ENCODE measurements at places on chromosomes 4 and X. TPM values are rescaled to one million over a fixed set of nuclear protein-coding genes. Genes with fewer than 3 reads are reported as not detected.

DNA sequence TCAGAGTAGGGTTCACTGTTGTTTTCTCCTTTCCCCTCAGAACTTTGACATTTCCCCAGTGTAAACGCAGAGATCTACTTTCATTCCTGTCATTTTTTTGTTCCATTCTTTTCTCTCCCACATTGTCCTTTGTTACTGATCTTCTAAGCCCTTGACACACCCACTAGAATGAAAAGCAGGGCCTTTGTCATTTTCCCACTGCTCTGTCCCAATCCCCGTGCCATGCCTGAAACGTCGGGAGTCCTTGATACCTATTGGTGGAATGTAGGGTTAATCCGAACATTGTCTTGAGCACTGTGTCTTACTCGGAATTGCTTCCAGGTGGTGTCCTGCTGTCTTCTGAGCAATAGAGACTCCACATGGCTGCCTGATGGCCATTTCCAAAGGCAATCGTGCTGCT lies 887.1 kb upstream of the FRG1 start:
- H3K36me3 ChIP-seq: no peaks in the 10 kb centered on the region
- DNase-seq: no peak
- H3K27me3 ChIP-seq: no peaks in the 10 kb centered on the region
- no peak overlapping the region for H3K27ac ChIP-seq

DNA sequence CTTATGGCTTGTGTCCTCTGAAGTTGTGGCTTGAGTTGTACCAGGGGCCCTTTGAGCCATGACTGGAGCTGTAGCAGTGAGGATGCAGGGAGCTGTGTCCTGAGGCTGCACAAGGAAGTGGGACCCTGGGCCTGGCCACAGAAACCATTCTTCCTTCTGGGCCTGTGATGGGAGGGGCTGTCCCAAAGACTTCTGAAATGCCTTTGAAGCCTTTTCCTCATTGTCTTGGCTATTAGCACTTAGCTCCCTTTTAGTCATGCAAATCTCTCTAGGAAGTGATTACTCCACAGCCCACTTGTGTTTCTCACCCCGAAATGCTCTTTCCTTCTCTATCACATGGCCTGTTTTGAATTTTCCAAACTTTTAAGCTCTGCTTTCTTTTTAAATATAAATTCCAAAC lies 92.4 kb downstream of the FHDC1 start:
- peaks cover 12% of the 10 kb centered on the region for H3K4me1 ChIP-seq
- no peak overlapping the region for H3K4me3 ChIP-seq
- H3K27ac ChIP-seq: no peak overlapping the region
- H3K27me3 ChIP-seq: no peaks in the 10 kb centered on the region
- H3K36me3 ChIP-seq: peaks cover 16% of the 10 kb centered on the region

- H3K27ac ChIP-seq: no peak overlapping the region
- H3K36me3 ChIP-seq: no peaks in the 10 kb centered on the region
- no peak overlapping the region for H3K4me3 ChIP-seq
- no peak for DNase-seq
- H3K4me1 ChIP-seq: no peaks in the 10 kb centered on the region
These were observed 72.6 kb downstream of the PITX2 start for GRCh38 chr4:110550260-110550659.

Gene FGFBP2
- total RNA-seq: 14.4 TPM

Gene DUSP21
- not detected for total RNA-seq

DNA sequence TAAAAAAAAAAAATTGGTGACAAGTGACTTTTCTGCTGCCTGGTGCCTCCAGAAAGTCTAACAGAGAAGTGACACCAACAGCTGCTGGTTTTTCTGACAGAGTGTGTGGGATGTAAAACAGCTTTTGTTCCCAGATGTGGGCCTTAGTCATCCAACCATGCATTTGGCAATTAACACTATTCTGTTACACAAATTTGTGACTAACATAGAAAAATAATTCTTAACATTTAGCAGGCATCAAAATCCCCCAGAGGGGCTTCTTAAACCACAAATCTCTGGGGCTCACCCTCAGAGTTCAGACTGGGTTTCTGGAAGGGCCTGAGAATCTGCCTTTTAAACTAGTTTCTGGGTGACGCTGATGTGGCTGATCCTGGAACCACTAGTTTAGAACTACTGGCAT lies 100.5 kb upstream of the PCDH7 start:
- no peaks in the 10 kb centered on the region for H3K36me3 ChIP-seq
- DNase-seq: no peak
- H3K27me3 ChIP-seq: no peaks in the 10 kb centered on the region
- H3K27ac ChIP-seq: no peak overlapping the region
- no peaks in the 10 kb centered on the region for H3K4me1 ChIP-seq

Gene JCHAIN
- total RNA-seq: 0.49 TPM

Gene GUCY1A1
- total RNA-seq: 0.28 TPM

DNA sequence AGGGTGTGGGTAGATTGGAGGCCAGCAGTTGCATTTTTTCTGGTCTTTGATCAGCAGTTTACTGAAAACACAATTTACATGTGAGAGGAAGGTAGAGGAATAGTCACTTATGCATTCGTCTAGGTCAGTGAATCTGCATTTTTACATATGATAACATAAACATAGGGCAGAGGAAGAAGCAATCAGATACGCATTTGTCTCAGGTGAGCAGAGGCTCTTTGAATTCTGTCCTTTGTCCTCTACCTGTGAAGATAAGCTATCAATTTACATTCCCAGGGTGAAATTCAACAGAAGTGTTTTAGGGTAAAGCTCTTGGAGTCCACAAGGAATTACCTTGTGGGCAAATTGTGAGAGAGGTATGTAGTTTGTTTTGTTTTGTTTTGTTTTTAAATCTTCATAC lies 306.5 kb downstream of the MAGEB5 start:
- H3K27ac ChIP-seq: no peak overlapping the region
- no peaks in the 10 kb centered on the region for H3K27me3 ChIP-seq
- no peaks in the 10 kb centered on the region for H3K4me1 ChIP-seq
- H3K4me3 ChIP-seq: no peak overlapping the region
- no peaks in the 10 kb centered on the region for H3K36me3 ChIP-seq

Gene PSAPL1
- total RNA-seq: not detected

- H3K4me1 ChIP-seq: no peaks in the 10 kb centered on the region
- H3K4me3 ChIP-seq: no peak overlapping the region
- no peaks in the 10 kb centered on the region for H3K36me3 ChIP-seq
These were observed 120.4 kb downstream of the TMEM164 start for GRCh38 chrX:110123331-110123782.

DNA sequence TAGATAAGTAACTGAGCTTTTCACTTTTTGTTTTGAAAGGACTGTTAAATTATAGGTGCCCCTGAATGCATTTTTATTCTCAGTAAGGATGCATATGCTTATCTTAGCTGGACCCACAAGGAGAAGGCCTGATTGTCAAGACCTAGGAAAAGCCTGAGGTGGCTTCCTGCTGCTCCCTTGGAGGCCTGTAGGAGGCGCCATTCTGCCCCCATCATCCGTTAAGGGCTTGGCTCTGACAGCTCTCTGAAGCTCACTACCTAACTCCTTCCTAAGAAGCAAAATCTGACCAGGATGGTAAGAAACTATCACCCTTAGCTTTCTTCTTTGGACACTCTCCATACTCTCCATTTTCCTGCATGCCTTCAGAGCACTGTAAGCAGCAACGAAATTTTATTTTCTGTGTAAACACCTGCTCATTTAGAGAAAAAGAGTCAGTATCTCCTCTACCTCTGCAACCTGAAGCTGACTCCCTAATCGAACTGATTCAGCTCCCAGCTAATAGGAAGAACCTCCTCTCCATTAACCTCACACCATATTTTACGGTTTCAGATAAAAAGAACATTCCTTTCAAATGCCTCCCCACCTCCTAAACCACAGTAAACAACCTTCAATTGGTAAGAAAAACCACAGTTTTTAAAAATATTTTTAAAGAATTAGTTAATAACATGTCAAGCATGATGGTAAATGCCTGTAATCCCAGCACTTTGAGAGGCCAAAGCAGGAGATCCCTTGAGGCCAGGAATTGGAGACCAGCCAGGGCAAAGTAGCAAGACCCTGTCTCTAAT lies 73.4 kb upstream of the EDNRA start:
- no peak overlapping the region for H3K4me3 ChIP-seq
- no peaks in the 10 kb centered on the region for H3K27me3 ChIP-seq
- no peaks in the 10 kb centered on the region for H3K36me3 ChIP-seq
- no peak overlapping the region for H3K27ac ChIP-seq

Gene PAGE1
- not detected for total RNA-seq

DNA sequence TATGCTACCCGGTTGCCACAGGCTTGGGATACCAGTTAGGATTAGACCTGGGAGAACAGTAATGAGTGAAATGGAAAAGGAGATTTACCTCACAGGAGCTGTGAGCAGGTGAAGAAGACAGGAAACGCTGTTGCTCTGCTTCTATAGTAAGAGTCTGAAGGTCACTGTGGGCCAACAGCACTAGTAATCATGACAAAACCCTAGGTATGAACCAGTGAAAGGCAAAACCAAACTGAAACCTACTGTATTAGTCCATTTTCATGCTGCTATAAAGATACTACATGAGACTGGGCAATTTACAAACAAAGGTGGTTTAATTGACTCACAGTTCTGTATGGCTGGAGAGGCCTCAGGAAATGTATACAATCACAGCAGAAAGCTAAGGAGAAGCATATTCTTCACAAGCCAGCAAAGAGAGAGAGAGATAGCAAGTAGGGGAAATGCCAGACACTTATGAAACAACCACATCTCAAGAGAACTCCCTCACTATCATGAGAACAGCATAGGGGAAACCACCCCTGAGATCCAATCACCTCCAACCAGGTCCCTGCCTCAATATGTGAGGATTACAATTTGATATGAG lies 736.7 kb upstream of the INTU start:
- H3K27me3 ChIP-seq: no peaks in the 10 kb centered on the region
- no peak overlapping the region for H3K4me3 ChIP-seq
- H3K4me1 ChIP-seq: no peaks in the 10 kb centered on the region

- peaks cover 23% of the 10 kb centered on the region for H3K4me1 ChIP-seq
- peaks cover 16% of the 10 kb centered on the region for H3K27me3 ChIP-seq
- peak; percentile 66 for DNase-seq
- peaks cover 3% of the 10 kb centered on the region for H3K36me3 ChIP-seq
These were observed 26.8 kb upstream of the CLDN24 start for GRCh38 chr4:183348706-183349659.

DNA sequence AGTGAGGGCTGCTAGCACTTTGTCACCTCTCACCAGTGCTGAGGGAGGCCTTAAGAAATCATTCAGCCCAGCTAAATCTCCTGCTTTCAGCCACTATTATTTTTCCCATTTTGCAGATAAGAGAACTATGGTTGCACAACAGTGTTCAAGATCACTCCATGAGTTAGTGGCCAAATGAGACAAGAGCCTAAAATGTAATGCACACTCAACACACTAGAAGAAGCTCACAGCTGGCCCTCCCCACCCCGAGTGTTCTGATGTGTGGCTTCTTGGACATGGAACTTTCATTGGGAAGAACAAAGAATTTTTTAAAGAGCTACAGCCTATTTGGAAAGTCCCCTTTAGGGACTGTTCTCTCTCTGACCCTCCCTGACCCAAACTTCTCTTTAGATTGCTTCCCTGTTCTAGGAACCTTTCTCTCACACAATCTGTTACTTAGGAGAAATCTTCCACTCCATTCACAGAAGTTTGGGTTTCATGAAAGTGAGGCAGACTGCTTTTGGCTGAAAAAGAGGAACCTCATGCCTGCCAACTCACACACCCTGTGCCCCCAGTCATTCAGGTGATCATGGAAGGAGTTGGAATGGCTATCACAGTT lies 44.0 kb upstream of the CT47C1 start:
- peaks cover 12% of the 10 kb centered on the region for H3K27me3 ChIP-seq
- no peaks in the 10 kb centered on the region for H3K4me1 ChIP-seq
- H3K36me3 ChIP-seq: no peaks in the 10 kb centered on the region
- no peak overlapping the region for H3K4me3 ChIP-seq

Gene LIMCH1
- total RNA-seq: not detected

DNA sequence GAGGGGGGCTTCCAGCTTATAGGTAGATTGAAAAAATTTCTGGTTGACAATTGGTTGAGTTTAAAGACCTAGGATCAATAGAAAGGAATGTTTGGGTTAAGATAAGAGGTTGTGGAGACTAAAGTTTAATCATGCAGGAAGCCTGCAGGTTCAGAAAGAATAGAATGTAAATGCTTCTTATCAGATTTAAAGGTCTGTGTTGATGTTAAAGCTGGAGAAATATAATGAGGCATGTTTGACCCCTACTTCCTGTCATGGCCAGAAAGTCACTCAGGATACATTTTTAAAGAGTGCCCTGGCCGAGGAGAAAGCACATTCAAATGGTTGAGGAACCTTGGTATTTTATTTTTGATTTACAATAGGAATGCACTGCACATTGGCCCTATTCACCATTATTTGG lies 3.9 kb upstream of the RRAGB start:
- no peaks in the 10 kb centered on the region for H3K36me3 ChIP-seq
- no peak for DNase-seq
- H3K27ac ChIP-seq: no peak overlapping the region
- H3K27me3 ChIP-seq: peaks cover 9% of the 10 kb centered on the region
- peaks cover 9% of the 10 kb centered on the region for H3K4me1 ChIP-seq
- H3K4me3 ChIP-seq: no peak overlapping the region

DNA sequence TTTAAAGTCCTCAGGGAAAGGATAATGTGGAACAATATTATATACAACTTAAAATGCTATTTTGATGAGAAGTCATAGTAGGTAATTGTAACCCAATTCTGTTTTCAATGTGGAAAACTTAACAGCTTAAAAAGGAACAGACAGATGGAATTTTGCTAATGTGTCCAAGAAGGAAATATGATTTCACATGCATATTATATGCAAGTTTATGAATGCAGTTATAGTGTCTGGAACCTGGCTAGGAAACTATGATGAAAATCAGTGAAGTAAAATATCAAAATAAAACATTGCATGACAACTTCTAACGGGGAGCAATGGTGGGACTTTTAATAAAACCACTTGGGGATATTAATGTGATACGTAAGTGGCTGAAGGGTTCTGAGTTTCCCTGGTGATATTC lies 152.6 kb upstream of the HAND2 start:
- H3K27me3 ChIP-seq: peaks cover 6% of the 10 kb centered on the region
- H3K4me3 ChIP-seq: no peak overlapping the region
- no peaks in the 10 kb centered on the region for H3K36me3 ChIP-seq
- no peak overlapping the region for H3K27ac ChIP-seq

- no peak for DNase-seq
- H3K4me3 ChIP-seq: peak overlapping the region; percentile 41
- H3K36me3 ChIP-seq: peaks cover 1% of the 10 kb centered on the region
- H3K27ac ChIP-seq: no peak overlapping the region
- H3K27me3 ChIP-seq: no peaks in the 10 kb centered on the region
These were observed 196.1 kb upstream of the GK2 start for GRCh38 chr4:79604152-79604551.

Gene SRPX
- total RNA-seq: not detected

Gene SFRP2
- total RNA-seq: not detected

Gene MAEA
- total RNA-seq: 48.4 TPM

GRCh38 chrX:96971812-96972211 lies 88.1 kb downstream of the RPA4 start:
- H3K27ac ChIP-seq: no peak overlapping the region
- no peak overlapping the region for H3K4me3 ChIP-seq
- no peak for DNase-seq
- H3K27me3 ChIP-seq: no peaks in the 10 kb centered on the region
